ENCODE measurements at places on chromosomes 6 and 20.

DNA sequence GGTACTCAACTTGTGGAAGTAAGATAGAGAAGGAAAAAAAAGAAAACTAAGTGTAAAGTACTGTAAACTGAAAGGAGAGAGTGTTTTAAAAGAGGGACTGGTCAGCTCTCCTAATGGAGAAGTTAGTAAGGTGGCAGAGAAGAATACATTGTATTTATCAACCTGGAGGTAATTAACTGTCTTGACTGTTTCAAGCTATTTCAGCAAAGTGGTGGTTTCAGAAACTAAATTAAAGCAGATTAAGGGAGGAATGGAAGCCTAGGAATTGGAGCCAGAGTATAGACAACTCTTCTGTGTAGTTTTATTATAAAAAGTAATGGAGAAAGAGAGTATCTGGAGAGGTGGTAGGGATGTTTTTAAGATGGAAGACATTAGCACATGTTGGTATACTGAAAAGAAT lies 2.7 kb upstream of the PHF10 start:
- DNase-seq, result no peak

DNA sequence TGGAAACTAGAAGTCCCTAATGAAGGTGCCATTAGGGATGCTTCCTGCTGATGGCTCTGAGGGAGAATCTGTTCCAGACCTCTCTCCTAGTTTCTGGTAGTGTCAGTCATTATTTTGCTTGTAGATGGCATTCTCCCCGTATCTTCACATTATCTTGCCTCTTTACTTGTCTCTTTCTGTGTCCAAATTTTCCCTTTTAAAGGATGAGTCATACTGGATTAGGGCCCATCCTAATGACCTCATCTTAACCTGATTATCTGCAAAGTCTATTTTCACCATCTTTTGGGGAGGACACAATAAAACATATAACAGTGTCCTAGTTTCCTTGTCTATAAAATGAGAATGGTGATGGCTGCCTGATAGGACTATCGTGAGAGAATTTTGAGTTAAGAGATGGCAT lies 27.3 kb downstream of the ZNF391 start:
- no peak for DNase-seq

DNA sequence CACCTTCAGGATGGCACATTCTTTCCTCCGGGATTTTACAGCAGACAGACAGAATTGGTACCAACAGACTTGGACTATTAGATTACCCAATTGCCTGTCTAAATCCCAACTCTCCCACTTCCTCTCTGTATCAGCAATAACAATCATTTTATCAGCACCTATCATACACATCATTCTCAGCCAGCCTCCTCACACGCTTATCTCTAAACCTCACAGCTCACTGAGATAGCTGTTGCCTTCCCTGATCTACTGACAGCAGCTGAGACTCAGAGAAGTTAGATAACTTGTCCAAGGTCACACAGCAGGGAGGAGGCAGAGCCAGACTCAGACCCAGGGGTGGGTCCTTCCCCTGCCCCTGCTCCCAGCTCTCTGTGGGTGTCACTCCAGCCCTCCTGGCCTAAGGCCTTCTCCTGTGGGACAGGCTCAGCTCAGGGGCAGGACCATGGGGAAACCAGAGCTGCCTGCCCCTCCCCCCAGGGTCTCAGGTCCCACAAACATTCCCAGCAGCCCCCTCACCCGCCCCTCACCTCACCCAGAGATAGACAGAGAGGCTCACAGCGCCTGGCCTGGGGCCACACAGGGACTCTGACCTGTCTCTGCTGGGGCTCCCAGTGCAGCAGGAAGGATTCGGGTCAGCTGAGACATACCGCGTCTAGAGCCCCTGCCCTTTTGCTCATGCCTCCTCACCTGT lies 92.8 kb downstream of the GRM4 start:
- DNase-seq, result no peak

GRCh38 chr20:21361266-21361665 lies 36.1 kb downstream of the NKX2-4 start:
- no peak for DNase-seq

- no peak for DNase-seq
These were observed 260.0 kb downstream of the ARID1B start for GRCh38 chr6:157037165-157037564.

- no peak for DNase-seq
These were observed 16.9 kb downstream of the FUT9 start for GRCh38 chr6:96032661-96033060.

DNA sequence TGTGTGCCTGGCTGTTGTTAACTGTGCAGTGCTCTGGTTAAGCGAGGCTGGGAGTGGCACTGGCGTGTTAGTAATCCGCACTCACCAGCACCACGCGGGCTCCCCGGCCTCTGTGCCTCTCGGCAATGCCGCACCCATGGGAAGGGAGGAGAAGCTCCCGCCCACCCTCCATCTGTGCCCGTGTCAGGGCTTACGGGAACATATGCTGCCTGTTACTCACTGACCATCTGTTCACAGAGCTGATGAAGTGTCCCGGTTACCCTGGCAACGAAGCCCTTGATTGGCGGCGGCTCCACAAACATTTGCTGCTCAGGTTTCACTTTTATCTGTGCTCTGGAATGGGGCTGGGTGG lies 114.7 kb downstream of the PSMB1 start:
- DNase-seq, result peak; percentile 79

DNA sequence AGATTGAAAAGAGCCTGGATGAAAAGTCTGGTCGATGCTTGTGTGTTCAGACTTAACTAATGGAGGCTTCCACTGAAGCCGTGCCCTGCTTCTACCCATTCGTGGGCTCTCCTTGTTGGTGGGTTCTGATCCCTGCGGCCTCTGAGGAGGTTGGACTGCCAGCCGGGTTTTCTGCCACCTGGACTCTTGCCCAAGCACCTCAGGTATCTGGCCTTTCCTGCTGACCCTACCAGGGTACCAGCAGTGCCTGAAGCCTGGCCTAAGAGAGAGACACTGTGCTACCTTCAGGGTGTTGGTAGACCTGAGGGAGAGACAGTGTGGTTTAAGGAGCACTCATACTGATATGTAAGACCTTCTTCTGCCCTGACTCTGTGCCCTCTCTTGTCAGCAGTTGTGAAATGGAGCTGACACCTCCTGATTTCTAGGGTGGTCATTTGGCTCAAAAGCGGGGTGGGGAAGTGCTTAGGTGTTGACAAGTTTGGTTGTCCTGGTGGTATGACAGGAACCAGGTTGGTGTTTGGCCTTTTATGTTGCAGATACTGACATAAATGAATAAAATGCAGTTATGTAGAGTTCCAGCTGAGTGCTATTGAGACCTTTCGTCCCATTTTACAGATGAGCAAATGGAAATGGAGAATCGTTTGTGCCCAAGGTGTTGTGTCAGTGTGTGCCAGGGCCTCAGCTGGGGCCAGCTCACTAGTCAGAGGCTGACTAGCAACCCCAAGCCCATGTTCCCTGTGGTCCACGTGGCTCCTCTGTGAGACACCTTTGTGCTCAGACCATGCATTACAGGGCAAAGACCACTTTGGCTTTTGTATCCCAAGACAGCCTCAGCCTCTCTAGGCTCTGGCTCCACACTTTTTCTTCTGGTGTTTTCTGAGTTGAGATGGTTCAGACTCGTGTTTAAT lies 3.1 kb downstream of the PLCG1 start:
- no peak for DNase-seq

DNA sequence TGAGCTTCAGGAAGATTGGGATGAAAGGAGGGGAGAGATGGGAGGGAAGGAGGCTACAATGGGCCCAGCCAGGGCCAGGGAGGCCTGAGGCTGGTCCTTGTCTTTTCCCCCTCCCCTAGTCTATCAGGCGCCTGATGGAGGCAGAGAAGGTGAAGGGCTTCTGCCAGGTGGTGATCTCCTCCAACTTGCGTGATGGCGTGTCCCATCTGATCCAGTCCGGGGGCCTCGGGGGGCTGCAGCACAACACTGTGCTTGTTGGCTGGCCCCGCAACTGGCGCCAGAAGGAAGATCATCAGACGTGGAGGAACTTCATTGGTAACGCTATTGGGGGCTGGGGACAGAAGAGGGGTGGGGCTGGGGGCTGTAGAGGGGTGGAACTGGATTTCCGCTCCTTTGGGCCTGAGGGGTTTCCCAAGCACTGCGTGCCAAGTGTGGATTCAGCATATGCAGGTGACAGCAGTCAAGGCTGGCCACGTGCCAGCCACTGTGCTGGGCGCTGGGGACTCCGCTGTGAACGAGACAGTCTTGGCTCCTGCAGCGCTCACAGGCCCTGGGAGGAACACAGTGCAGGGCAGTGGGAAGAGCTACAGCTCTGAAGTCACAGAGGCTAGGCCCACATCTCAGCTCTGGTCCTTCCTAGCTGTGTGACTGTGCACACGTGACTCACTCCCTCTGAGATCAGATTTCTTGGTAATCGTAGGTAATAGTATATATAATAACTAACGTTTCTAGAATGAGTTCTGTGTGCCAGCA lies 22.7 kb downstream of the SLC12A5 start:
- DNase-seq, result no peak

- no peak for DNase-seq
These were observed 11.5 kb upstream of the NFATC2 start for GRCh38 chr20:51553897-51554486.

- no peak for DNase-seq
These were observed 31.4 kb downstream of the NFATC2 start for GRCh38 chr20:51510936-51511605.

GRCh38 chr6:75794954-75795739 lies 46.1 kb downstream of the MYO6 start:
- no peak for DNase-seq

DNA sequence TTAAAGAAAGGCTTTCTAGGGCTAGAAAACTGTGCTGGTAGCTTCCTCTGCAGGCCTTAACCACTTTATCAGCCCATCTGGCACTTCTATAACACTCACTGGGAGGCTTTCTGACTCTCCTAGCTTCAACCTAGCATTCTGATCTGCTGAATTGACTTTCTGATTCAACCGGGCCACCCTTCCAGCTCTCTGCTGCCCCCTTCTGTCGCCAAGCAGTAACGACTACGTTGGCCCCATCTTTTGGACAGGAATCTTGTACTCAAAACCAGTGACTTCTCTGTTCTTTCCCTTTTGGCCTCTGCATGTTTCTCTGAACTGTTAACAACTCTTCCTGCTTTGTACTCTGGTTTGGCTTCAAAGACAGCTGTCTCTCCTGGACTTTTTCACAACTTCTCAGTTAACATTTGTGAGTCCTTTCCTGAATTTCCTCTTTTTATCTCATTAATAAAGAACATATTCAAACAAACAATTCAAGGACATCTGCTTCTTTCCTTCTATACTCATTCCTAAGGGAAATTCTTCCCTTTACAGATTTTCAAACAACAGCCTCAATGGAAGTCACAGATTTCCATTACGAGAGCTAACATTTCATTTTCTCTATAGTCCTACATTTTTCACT lies 43.9 kb upstream of the FAM135A start:
- peak; percentile 21 for DNase-seq

DNA sequence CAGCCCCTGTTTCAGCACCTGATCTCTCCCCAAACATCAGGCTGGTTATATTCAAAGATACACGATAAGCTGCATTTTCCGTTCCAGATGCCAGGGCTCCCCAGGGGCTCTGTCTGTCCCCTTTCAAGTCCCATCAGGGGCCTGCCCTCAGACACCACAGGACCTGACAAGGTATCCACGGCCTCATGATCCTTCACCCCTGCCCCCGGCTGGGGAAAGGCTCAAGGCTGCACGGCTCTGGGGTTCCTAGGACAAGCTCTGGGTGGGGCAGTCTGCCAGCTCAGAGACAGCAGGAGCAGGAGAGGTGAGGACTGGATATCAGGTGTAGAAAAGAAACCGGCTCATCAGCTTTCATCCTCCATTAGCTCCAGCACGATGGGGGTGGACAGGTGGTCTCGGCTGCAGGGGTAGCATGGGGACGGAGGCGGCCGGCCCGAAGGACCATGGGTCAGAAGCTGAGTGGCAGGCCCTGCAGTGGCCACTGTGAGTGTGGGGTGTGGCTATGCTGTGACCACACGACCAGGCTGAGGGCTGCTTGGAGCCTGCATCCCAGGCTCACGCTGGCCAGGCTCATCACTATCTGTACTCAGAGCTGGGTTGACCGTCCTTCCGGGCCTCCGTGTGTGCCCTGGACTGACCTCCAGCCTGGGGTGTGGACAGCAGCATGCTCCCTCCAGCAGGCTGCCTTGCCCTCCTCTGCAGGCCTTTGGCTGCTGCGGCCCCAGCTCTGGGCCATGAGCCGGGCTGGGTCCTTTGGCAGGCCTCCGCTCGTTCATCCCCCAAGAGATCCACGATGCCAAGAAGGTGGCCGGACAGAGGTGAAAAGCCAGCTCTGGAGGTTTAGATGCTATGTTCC lies 386.2 kb downstream of the THBS2 start:
- DNase-seq, result no peak

GRCh38 chr6:21354805-21355238 lies 238.7 kb upstream of the SOX4 start:
- no peak for DNase-seq

DNA sequence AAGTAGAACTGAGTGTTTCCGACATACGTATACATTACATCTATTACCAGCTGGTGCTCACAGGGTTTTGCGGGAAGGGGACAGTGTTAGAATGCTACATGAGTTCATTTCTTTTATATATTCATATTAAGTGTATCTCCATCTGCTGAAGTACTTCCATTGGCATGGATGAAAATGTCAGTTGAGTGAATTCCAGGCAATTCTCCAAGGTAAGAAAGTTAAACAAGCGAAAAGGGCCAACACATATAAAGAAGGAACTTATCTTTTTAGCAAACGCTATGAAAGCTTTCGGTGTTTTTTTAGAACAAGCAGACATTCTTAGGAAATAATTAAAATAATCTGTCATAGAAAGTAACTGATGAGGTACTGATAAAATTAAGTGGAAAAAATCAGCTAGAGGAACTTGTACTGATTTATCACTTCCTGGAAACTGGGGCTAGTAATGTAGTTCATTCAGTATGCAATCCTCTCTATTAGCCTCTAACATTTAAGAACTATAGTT lies 34.6 kb downstream of the RNF146 start:
- no peak for DNase-seq
